Progenitor cell of endocrine pancreas (in vitro differentiated cells): ENCODE measurements at places on chromosomes 7 and 10.

- DNase-seq = no peak
These were observed 1058.4 kb downstream of the SORCS3 start for GRCh38 chr10:105699504-105699903.

DNA sequence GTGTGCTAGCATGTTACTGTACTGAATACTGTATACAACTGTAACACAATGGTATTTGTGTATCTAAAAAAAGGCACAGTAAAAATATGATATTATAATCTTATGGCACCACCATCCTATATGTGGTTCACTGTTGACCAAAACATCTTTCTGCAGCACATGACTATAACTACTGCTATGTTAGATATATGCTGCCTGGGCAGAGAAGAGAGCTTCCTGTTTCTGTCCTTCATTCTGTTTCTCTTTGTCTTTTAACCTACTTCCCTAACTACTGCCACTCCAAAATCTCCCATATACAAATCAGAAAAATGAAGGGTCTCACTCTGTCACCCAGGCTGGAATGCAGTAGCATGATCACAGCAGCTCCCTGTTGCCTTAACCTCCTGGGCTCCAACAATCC, 8.8 kb upstream of the FGL2 start:
- DNase-seq = no peak

DNA sequence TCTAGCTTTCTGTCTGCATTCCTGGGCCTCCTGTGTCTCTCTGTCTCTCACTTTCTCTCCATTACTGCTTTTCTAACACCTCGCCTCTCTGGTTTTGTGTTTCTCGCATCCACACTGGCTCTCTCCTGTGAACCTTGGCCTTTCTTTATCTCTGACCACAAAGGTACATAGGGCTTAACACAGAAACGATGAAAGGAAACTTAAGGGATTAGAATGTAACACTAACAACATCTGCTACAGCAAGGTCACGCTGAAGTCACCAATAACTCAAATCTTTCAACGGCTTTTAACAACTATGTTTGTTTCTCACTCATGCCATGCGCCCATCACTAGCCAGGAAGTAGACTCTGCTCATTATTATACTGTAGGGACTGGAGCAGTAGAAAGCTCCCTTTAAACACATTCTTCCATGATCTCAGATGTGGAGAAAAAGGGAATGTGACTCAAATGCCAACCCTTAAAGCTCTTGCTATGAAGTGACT, 9.3 kb upstream of the OR6V1 start:
- no peak for DNase-seq

GRCh38 chr10:90604636-90605035, 253.2 kb downstream of the HTR7 start:
- no peak for DNase-seq

DNA sequence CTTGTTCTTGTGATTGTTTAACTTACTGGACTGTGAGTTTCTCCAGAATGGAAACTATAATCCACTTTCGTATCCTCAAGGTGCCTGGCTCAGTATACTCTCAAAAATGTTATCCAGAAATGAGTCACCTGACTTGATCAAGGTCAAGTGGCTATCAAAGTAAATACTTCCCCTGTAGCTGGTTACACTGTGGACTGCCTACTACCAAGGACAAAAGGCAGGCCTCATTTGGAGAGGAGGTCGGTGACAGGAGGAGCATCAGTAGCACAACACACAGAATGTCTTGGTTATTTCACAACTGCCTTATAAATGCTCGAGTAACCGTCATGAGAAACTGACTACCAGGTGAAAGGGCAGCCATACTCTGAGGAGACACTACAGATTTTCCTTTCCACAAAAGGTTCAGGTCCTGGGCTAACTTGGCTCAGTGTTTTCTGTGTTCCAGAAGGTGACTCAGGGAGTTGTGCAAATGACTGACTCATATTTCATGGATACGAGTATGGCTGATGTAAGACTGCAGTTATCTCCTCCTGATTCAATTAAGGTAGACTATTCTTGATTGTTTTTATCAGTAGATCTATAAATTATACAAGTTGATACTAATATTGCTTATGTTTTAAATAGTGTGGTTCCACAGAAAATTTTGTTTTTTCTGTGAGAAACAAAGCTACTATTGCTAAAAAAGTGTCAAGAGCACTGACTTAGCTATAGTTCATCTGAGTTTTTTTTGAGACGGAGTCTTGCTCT, 4.2 kb upstream of the CCNY start:
- no peak for DNase-seq

- DNase-seq = no peak
These were observed 14.2 kb upstream of the POR start for GRCh38 chr7:75900617-75901315.

DNA sequence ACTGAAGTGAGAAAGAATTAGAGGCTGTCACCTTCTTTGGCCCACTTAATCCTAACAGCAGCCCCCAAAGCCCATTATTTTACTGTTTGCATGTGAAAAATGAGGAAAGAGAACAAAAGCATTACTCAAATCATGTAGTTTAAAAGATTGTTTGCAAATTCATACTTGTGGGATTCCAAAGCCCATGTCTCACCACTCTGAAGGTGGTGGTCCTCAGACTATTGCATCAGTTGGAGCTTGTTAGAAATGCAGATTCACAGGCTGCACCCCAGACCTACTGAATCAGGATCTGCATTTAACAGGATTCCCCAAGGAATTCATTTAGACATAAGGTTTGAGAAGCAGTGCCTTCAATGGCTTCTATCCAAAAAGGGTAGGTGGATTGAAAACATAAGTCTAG, 93.7 kb upstream of the PDE1C start:
- DNase-seq = no peak

DNA sequence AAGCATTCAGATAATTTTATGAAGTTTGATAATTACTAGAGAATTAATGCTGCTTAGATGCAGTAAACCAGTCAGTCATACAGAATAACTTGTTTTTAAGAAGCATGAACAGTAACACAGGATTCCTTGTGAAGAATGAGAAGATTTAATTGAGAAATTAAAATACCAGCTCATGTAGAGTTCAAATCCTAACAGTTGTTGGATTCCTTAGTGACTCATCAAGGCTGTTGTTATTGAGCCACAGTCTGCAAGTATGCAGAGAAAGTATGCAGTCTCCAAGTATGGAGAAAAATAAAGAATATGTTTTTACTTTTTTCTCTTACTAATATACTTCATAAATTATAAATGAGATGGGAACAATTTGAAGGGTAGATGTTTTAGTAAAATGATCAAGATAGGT, 30.2 kb upstream of the CYP26C1 start:
- DNase-seq = no peak

DNA sequence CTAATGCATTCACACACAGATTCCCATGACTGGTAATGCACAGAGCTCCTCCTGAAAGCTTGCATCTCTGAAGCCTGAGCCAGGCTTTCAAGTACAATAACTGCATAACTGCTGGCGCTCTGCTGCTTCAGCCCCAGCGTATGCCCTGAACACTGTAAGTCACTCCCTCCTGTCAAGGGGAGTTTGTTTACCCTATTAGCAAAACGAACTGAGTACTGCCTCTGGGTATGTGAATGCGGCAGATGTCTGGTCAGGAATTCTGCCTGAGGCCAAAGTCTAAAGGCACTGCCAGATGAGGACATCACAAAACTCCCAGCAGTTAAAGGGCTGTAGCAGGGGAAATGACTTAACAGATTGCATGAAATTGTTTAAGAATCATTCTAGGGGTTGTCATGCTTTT, 97.7 kb downstream of the NRCAM start:
- DNase-seq = no peak

DNA sequence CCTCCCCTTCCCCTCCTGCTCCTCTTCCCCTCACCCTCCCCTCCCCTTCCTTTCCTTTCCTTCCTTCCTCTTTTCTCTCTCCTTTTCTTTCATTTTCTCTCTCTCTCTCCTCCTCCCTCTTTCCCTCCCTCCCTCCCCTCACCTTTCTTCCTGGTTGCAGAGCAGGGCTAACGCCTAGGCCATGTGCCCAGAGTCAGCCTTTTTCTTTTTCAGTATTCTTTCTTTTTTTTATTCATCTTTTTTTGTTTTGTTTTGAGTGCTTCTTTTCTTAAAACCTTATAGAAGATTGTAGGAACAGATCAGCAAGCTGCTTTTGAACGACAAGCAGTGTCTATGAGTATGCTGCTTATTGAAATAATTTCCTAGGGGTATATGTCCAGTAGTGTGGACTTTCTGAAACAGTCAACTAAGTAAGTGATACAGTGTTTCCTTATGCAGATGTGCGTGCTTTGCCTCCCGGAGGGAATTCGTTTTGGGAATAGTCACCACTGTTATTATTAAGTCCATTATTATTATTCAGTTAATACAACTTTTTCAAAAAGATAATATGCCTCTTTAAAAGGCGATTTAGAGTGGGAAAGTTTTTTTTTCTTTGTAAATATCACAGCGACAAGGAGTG, 219.2 kb downstream of the CAMK1D start:
- no peak for DNase-seq

DNA sequence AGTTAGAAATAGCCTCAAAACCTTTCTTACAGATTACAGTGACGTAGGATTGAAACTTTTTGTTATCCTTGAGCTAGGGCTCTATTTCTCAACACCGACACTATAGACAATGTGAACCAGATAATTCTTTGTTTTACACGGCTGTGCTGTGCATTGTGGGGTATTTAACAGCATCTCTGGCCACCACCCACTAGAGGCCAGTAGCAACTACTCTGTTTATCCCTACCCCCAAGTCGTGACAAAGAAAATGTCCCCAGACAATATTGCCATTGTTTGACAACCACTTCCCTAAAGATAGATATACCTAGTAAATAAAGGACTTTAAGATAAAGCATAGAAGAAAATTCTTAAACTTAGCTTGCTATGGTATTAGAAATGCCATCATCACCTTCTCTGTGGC, 359.6 kb downstream of the ARL4A start:
- DNase-seq = no peak

DNA sequence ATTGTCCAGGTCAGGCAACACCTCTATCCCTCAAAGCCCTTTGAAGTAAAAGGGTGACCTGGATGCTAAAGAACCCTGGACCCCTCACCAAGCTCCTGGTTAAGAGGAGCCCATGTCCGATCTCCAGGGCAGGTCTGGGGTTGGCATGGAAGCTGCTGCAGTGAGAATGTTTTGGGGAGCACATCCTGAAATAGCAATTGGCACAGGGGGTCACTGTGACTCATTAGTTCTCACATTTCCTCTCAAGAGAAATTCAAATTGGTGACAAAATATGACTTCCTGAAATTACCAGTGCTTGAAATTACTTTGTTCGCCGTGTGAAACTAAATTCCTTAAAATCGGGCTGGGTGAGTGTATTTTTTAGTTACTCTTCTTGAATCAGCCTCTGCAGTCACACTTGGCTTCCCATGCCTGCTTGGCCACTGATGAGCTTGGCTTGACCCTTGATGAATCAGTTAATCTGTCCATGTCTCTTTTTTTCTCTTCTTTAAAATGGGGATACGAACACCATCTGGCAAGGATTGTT, 18.8 kb upstream of the ARHGAP22 start:
- no peak for DNase-seq

GRCh38 chr10:99733366-99733765, 1.3 kb downstream of the CUTC start:
- DNase-seq = no peak

DNA sequence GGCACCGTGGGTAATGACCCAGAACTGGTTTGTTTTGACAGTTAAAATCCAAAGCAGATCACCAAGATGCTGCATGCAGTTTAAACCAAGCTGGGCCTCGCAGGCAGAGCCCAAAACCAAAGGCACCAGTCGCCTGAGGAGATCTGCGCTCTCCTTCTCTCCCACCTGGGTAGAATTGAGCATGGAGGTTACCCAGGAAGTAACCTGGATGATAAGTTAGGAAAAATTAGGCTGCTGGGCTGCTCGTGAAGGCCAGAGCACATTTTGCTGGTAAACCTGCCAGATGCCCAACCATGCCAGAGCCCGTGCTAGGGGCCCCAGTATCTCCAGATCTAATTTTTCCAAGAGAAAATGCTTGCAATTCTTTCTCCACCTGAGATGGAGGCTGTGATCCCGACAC, 388.3 kb upstream of the MGMT start:
- DNase-seq = no peak

DNA sequence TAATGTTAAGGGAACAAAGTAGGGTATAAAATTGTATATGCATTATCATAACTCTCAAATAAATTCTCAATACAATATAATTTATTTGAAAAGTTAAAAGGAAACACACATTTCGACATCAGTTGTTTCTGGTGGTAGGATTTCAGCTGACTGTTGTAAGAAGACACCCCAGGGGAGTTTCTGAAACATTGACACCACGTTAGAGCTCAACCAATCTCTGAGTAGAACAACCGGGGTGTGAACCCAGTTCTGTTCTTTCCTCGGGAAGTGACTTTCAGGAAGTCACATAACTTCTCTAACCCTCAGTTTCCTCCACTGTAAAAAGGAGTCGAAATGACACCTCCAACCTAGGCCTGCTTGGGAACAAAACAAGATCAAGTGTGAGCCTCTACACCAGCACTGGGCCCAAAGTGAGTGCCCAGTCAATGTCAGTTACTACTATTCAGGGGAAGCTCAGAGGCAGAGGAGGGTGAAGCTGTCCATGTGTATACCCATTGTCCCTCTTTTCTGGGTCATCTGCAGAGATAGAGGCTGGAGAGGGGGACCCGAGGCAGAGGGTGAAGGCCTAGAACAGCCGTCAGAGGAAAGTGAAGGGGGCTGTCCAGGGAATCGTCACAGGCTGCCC, 67.1 kb downstream of the AOAH start:
- no peak for DNase-seq

- DNase-seq = no peak
These were observed 109.8 kb upstream of the PALS2 start for GRCh38 chr7:24463474-24463873.

GRCh38 chr10:24597426-24597825, 126.3 kb downstream of the ARHGAP21 start:
- DNase-seq = no peak

GRCh38 chr7:50303335-50304128, 984 bp upstream of the IKZF1 start:
- DNase-seq = no peak

- DNase-seq = no peak
These were observed 147.2 kb downstream of the DNAJB6 start for GRCh38 chr7:157483971-157484410.

DNA sequence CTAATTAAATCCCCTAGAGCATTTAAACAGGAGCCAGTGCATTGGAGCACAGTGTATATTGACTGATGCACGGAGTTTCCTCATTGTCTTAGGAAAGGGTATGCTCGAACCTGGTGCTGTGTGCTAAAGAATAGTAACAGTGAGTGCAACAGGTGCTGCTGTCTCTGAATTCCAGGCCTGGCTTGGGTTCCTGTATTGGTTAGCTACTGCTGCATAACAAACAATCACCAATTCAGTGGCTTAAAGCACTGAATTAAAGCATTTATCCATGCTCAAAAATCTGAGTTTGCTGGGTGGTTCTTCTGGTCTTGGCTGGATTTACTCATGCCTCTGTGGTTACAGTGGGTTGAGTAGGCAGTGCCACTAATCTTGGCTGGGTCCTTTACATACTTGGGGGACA, 1.8 kb upstream of the PNLIPRP1 start:
- no peak for DNase-seq

- DNase-seq = no peak
These were observed 279.2 kb downstream of the THSD7A start for GRCh38 chr7:11552676-11553296.
